B cell (primary cell): ENCODE measurements at places on chromosomes 7 and 10.

GRCh38 chr10:43900571-43900970 is 251.9 kb upstream of the ZNF32 start:
- no peak for DNase-seq

GRCh38 chr7:44104860-44105771 is 971 bp downstream of the AEBP1 start:
- peak; percentile 57 for DNase-seq

GRCh38 chr10:43945094-43945730 is 296.5 kb upstream of the ZNF32 start:
- no peak for DNase-seq

- no peak for DNase-seq
These were observed 289.7 kb upstream of the VSTM2A start for GRCh38 chr7:54252256-54253035.

DNA sequence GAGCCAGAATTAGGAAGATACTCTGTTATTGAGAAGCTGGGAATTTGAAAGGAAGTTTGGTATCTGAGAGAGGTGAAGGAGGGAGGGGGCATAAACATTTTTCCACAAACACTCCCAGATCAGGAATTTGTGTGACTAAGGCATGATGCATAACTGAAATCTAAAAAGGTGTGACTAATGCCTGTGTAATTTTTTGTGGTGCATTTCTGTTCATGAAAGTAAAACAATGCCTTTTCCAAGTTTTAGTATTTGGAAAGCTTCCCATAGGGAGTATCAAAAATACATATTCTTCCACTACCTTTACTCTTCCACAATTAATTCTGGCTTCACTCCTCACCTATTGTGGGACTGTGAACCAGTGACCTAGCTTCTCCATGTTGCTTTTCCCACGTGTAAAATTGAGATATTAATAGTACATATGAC is 56.4 kb upstream of the CAV2 start:
- no peak for DNase-seq

- DNase-seq: peak; percentile 57
These were observed 15.2 kb upstream of the FRMPD2 start for GRCh38 chr10:48289501-48290238.

GRCh38 chr7:27423821-27424220 is 181.2 kb downstream of the EVX1 start:
- no peak for DNase-seq

DNA sequence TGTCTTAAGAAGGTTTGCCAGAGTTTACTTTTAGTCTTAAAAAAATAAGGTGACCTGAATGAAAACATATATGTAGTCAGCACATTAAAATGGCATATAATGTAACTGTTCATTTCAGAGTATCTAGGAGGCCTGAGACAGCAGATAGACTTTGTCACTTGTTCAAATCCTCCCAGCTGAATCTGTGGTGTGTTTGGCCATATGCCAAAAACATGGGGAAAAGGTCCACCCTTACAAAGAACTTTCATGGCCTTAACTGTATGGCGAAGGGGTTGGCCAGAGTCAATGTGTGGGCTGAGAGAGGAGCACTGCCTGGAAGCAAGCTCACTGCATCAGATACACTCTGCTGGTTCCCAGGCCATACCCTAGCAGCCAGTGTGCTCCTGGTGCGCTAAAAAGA is 113.7 kb downstream of the ALOX5 start:
- DNase-seq: no peak

GRCh38 chr7:52260046-52260665 is 775.3 kb upstream of the POM121L12 start:
- DNase-seq: no peak

- DNase-seq: no peak
These were observed 86.5 kb downstream of the GSAP start for GRCh38 chr7:77329466-77330168.

GRCh38 chr7:34900891-34901513 is 136.3 kb downstream of the DPY19L1 start:
- no peak for DNase-seq

DNA sequence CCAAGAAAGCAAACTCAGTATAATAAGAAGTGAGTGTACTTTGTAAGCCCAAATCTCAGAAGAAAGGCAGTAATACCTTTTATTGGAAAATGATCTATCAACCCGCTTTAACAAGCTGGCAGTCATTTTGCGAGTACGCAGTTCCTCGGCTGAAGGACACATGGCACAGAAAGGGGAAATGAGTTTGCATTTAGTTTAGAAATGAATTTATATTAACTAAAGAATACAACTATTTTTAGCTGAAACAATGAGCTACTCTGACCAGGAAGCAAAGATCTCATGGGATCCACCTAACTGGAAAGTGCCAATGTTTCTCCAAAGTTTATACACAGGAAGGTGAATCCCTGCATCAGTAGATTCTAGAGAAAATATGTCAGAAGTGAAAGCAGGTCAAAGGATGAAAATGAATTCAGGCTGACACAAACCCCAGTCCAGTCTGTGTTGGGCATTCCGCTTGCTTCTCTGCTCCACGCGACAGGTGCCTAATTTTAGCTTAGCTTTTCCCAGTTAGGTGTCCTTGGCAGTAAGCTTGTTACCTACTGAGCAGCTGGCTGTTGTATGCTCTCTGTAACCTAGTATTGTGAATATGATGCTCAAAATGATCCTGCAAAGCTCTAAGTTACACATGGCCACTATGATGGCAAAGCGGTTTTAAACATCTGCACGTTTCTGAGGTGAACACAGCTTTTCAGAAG is 112.8 kb downstream of the LARP4B start:
- DNase-seq: peak; percentile 31

DNA sequence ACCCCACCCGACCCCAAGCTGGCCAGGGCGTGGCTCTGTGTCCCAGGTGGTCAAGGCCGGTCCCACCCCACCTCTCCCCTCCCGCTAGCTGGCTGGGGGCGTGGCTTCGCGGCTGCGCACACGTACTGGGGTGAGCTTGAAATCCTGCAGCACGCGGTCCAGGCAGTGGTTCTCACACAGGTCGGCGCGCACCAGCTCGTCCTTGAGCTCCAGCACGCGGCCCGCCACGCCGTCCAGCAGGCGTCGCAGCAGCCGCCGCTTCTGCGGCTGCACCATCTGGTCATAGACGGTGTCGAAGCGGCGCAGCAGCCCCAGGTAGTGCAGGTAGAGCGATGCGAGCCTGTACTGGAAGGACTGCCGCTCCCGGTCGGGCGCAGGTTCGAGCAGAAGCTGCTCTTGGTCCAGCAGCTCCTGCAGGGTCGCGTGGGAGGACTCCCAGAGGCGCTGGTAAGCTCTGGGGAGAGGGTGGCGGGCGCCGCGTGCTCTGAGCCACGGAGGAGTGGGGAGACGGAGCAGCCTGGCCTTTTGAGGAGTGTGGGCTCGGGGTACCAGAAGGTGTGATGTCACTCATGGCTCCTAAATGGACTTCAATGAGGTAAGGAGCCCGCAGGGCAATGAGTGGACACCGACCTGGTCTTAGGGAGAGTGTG is 5.8 kb downstream of the H2BK1 start:
- DNase-seq: no peak

DNA sequence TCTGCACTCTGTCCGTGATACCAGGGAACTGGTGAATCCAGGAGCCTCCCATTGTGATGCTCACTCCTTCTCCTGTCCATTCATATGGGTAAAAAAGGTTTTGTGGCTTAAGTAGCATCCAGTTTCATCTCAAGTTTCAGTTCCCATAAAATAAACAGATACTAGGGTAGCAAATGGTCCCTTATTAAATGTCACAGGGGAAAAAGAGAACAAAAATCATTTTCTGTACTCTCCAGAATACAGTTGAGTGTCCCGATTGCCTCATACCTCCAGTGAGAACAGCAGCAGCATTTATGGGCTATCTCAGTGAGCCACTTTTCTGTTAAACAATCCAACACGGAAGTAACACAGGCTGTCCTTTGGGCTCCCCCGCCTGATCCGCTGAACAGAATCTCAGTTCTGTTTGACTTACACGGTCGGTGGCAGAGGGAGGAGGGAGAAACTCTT is 179.6 kb downstream of the CELF2 start:
- DNase-seq: peak; percentile 73

DNA sequence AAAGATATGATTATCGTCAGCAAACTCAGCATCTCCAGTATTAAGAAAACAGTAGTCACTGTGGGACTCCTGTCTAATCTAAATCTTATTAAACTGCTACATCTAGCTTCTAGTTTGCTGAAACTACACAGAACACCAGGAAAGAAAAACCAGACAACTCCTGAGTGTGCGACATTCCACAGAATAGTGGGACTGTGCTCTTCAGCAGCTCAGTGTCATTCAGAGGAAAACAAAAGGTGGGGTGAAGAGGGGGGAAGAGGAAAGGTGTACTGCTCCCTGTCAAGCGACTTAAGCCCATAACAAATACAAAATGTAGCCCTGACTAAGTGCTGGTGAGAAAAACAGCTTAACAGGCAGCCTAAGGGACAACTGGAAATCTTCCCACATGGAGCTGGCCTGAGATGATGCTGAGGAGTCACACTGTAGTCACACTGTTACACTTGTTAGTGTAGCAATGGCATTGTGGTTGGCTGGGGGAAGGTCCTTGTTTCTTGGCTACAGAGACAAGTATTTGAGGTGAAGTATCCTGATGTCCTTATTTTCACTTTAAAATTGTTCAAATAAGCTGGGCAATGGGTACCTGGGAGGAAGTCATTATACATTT is 135.5 kb downstream of the USP6NL start:
- no peak for DNase-seq

GRCh38 chr7:16046041-16046440 is 359.6 kb upstream of the MEOX2 start:
- no peak for DNase-seq

DNA sequence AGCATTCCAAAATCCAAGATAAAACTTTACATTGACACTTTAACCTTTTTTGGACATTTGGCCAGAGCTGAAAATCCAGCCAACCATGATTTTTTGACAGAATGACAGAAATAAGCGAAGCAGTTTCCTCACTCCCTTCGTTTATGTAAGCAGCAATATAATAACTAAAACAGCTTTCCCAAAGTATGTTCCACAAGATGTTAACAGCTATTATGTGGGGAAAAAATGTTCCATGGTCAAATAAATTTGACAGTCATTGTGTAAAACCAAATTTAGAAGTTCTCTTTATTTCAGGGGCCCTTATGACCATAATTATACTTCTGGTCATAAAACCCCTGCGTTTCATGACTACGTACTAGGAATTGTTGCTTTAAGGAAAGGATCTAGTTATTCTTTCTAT is 416.5 kb downstream of the MAGI2 start:
- DNase-seq: no peak

DNA sequence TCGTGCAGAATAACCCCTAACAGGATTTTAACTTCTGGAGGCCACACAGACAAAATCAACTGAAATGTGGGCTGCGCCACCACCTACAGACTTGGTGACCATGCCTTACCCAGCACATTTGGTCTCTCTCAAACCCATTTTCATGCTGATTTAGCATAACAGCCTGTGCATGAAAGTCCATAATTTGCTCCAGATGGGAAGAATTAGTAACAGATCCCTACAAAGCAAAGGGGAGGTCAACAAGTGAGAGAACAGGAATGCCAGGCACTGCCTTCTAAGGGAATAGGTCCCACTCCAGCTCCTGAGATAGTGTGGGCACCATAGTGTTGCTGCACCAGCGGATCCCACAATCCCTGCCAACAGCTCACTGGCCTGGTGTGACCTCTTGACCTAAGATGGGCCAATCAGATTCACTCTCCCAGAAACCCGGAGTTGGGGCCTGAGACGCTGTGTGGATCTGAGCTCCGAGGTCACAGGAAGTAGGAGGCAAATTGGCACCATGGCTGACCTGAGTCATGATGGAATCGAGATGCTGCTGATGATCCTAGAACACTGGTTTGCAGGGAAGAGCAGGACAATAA is 32.4 kb downstream of the SLIT1 start:
- no peak for DNase-seq

- peak; percentile 43 for DNase-seq
These were observed 16.8 kb downstream of the TRIM8 start for GRCh38 chr10:102660888-102661657.

- no peak for DNase-seq
These were observed 85.4 kb downstream of the HDAC9 start for GRCh38 chr7:18580950-18581349.

GRCh38 chr7:129262324-129262723 is 37.5 kb downstream of the AHCYL2 start:
- no peak for DNase-seq

DNA sequence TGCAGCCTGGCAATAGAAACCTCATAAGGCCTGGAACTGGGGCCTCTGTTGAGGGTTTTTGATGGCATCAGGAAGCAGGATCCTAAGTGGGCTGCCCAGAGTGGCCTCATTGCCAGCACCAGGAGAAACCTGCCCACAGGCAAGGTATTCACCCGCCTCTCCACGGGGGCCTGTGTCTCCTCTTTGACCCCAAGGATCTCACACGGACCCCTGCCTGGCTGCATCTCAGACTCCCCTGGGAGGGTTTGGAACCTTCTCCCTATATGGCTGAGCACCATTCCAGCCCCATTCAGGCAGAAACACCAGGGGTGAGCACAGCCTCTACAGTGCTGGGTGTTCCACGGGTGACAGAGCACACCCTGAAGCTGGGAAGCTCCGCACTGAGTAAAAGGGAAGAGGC is 14.6 kb upstream of the C10orf71 start:
- DNase-seq: no peak

DNA sequence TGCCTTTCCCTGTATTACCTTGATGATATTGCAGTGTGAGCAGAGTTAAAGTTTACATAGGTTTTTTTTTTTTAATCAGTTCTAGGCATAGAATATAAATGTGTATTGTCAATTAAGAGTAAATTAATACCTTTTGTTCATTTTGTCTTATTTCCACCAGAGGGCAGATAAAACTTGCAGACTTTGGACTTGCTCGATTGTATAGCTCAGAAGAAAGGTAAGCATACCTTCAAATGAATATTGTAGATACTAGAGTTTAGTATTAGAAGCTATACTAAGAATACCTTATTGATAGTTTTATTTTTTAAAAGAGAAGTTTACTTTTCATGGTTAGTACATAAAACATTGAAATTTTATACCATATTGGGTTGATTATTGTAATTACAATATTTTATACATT is 86.8 kb downstream of the MPLKIP start:
- no peak for DNase-seq

- no peak for DNase-seq
These were observed 122.5 kb upstream of the NOBOX start for GRCh38 chr7:144525956-144526355.

DNA sequence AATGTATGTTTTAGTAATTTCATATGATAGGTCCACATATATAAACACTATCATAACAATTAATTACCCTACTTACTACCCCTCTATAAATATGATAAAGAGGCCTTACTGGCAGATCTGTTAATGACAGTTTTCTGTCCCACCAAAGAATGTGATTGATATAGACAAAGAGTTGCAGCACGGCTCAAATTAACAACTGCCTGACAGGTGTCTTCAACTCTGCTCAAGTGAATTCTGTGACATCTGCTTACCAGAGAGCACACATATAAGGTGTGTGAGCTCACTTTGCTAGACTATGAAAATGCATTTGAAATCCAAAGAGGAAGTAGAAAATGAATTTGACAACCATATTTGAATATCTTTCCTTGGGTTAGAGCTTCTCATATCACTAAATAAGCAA is 36.6 kb downstream of the CACNA2D1 start:
- no peak for DNase-seq

- peak; percentile 85 for DNase-seq
These were observed 1.5 kb downstream of the IRF5 start for GRCh38 chr7:128939075-128939860.

- DNase-seq: no peak
These were observed 164.9 kb upstream of the TRIM24 start for GRCh38 chr7:138295049-138295637.
